ENCODE measurements at places on chromosomes 4 and X. TPM values are rescaled to one million over a fixed set of nuclear protein-coding genes. Genes with fewer than 3 reads are reported as not detected.

GRCh38 chr4:1535926-1536578 lies 129.8 kb upstream of the NKX1-1 start:
- DNase-seq: no peak

- DNase-seq: no peak
Observed at GRCh38 chr4:38957893-38958292, 74.3 kb downstream of the TMEM156 start.

DNA sequence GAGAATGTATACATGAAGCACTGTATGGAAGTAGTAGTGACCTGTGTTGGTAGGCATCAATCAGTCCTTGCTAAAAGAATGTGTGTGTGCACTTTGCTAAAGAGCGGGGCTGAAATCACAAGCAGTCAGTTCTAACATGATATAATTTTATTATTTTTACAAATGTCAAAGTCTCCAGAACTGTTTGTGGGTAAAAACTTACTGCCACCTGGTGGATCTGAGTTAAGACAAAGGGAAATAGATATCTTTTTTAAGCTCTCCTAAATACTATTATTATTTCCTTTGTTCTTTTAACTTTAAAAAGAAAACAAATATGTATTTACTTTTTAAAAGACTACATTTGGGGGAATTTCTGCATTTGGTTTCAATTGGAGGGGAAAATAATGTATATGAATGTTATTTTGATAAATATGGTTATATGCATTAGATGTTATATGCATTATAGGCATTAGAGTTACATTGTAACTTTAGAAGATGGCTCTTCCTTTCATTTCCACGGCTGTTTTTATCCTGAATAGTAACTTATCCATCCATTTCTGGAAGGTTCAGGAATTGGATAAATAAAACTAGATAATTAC lies 7.8 kb upstream of the CLOCK start:
- peak; percentile 60 for DNase-seq

DNA sequence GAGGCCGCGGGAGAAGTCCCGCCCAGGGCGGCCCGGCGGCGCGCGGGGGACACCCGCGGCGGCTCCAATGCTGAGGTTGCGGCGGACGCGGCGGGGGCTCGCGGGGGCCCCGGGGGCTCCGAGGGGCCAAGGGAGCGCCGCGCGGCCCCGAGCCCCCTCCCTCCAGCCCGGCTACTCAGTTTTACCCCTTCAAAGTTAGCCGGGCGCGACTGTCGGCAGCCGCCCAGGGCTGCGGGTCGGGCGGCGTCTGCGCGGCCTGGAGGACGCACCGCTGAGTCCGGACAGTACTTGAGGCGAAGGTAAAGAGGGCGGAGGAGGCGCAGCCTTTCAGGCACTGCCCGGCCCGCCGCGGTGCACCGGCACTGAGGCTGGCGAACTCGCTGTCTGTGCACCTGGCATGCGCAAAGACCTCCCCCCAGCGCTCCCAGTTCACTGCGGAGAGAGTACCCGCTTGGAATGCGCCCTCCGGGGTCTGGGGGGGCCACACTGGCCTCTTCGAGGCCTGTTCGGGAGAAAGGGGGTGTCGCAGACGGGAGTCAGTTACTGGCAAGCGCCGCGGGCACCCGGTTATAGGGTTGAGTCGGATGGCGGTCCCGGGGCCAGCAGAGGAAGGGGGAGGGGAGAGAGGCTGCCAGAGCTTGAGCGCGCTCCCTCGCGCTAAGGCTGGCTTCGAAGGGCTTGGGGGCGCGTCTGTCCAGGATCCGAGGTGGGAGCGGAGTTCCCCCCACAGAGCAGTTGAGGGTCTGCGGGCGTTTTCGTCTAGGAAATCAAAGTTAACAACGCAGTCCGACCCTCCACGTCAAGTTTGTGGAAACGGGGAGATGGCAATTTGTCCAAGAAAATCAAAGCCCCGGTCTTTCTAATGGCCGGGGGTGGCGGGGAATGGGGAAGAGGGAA lies 1.1 kb downstream of the PCDH19 start:
- DNase-seq: no peak

DNA sequence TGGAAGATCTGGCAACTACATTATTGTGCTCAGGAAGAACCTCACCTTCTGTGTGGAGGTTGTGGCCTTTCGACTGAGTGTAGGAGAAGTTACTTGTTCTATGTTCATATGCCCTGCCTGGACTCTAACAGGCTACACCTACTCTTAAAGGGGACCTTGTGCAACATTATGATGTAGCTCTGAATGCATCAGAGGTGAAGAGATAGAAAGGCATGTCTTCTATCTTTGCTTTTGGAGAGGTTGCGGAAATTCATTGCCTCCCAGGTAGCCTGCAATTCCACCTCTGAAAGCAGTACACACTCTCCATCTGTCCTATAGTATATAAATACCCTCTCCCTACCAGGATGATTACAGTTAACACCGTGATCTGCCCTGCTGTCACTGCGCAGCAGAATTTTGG lies 7.1 kb upstream of the SLAIN2 start:
- DNase-seq: no peak

GRCh38 chrX:76796311-76796710 lies 368.8 kb downstream of the MAGEE1 start:
- no peak for DNase-seq

DNA sequence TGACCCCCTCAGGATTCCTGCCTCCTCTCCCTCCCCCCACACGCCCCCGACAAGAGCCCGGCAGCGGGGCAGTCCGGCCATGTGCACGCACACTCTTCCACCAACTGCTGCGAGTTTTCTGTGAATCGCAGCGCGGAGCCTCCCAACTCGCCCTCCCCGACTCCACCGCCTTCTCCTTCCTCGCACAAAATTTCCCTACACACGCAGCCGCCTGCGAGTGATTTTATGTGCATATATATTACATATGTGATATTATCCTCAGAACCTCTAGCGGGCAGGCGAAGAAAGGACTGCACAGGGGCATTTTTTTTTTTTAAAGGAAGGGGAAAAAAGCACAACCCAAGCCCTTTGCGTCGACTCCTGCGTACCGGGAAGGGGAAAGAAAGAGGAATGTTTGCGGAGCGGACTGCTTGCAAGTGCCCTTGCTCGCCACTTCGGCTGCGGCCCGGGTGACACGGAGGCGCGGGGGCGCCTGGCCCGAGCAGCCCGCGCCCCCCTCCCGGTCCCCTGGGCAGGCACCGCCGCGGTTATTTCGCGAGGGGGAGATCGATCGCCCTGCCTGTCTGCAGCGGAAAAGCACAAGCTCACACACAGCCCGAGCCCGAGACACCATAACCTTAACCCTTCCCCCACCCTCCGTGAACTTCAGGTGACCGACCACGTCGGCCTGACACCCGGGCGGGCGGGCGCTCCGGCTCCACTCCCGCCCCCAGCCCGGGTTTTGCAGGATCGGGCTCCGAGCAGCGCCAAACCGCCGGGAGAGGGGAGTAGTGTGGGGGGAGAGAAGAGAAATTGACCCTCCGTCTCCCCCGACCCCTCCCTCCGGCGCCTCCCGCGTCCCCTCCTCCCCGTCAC lies 2.3 kb downstream of the ZNF827 start:
- peak; percentile 65 for DNase-seq

GRCh38 chr4:185742766-185743165 lies 69.2 kb downstream of the SORBS2 start:
- peak; percentile 35 for DNase-seq

- DNase-seq: no peak
Observed at GRCh38 chrX:111435469-111435868, 23.5 kb upstream of the DCX start.

DNA sequence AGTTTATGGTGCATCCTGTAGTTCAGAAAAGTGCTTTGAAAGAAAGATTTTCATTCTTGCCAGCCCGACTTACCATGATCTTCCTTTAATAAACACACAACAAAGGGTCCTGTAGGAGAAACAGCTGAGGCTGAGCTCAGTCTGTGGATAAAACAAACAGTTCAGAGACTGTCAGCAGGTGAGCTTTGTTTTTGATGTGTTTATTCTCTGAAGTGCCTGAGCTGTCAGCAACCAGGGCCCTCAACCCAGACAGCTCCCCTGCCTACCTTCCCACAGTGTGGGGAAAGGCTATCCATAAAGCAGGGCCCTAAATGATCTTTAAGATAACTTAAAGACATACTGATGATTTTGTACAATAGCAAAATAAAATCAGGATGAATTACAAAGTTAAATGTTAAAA lies 459.2 kb upstream of the GALNT7 start:
- no peak for DNase-seq

GRCh38 chr4:187258651-187259401 lies 535.2 kb upstream of the FAT1 start:
- no peak for DNase-seq

GRCh38 chr4:24248674-24249630 lies 335.4 kb downstream of the DHX15 start:
- DNase-seq: no peak

DNA sequence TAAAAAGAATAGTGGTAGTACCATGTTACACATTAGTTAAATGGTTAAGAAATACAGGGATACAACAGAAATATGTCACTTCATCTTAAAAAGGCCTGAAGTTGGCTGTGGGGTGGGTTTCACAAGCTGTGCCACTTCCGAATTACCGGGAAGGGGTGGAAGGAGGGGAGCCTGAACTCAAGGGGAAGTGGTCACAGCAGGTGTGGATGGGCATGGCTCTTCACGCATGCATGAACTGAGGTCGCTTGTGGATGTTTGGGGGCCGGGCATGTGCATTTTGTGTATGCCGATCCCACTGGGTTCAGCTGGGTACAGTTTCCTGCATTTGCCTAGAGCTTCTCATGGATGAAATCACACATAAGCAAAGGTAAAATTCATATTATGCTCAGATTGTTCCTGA lies 64.9 kb downstream of the CLCN4 start:
- DNase-seq: no peak

- DNase-seq: peak; percentile 73
Observed at GRCh38 chr4:148215202-148215601, 227.0 kb downstream of the NR3C2 start.

PAGE4 gene
- total RNA-seq: not detected

HDX gene
- total RNA-seq: 9.9 TPM

EDA gene
- total RNA-seq: 0.87 TPM
